ENCODE measurements at places on chromosomes 6 and 20.

- H3K27me3 ChIP-seq, result no peaks in the 10 kb centered on the region
- H3K27ac ChIP-seq, result no peak overlapping the region
- H3K36me3 ChIP-seq, result no peaks in the 10 kb centered on the region
- no peak for DNase-seq
- no peaks in the 10 kb centered on the region for H3K4me1 ChIP-seq
Measured at GRCh38 chr6:140744659-140745320, 1370.3 kb upstream of the CITED2 start.

DNA sequence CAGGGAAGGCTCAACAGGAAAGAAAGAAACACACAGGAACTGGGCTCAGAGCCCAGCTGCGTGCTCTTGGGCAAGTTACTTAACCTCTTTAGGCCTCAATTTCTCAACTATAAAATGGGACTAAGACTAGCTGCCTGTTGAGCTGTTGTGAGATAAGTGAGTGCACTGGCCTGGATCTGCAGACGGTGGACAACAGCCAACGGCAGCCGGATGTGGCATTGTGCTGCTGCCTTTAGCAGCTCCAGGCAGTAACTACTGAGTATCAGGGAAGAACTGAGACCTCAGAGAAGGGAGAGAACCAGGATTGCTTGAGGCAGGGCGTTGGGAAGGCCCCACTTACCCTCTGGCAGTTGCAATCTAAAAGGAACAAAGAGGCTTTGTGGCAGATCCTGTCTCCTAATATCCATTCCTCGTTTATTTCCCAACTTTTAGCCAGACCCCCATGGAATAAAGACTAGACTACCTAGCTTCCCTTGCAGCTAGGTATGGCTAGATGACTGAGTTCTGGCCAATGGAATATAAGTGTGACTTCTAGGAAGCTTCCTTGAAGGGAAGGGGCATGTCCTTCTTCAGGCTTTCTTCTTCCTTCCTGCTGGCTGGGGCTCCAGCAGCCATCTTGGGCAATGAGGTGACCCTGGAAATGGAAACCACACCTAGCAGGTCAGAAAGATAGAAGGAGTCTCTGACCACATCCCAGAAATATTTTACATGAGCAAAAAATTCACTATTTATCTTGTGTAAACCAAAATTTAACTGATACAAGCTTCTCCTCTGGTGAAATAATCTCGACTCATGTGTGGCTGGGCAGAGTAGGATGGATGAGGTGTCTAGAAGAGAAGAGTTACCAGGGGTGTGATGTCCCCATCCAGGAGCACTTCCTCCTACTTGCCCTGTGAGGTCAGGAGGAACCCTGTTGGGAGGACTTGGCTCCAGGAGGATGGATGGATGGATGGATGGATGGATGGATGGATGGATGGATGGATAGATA is 67.6 kb downstream of the MRPL14 start:
- H3K27me3 ChIP-seq, result no peaks in the 10 kb centered on the region
- no peak overlapping the region for H3K4me3 ChIP-seq
- H3K4me1 ChIP-seq, result no peaks in the 10 kb centered on the region
- H3K27ac ChIP-seq, result peak overlapping the region; percentile 85

DNA sequence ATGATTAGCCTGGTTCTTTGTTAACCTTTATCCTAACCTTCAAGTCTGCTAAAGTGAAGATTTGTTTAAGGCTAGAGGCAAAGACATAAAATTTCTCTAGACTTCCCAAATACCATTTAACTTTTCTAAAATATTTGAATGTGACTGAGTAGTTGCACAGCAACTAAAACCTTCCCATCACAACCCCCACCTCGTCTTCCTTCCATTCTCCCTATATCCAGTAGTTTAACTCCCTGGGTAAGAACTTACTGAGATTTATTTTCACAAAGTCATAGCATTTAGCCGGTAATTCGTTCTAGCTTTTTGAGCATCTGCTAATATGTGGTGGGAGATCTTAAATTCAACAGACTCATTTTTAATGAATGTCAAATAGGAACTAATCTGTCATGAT is 87.9 kb upstream of the AKIRIN2 start:
- H3K4me3 ChIP-seq, result no peak overlapping the region
- no peaks in the 10 kb centered on the region for H3K4me1 ChIP-seq
- no peak for DNase-seq
- no peaks in the 10 kb centered on the region for H3K27me3 ChIP-seq

GRCh38 chr6:121652223-121652622 is 216.8 kb downstream of the GJA1 start:
- H3K27ac ChIP-seq, result no peak overlapping the region
- no peak for DNase-seq
- peaks cover 25% of the 10 kb centered on the region for H3K4me1 ChIP-seq
- H3K27me3 ChIP-seq, result no peaks in the 10 kb centered on the region
- H3K4me3 ChIP-seq, result no peak overlapping the region
- H3K36me3 ChIP-seq, result no peaks in the 10 kb centered on the region

- no peaks in the 10 kb centered on the region for H3K36me3 ChIP-seq
- DNase-seq, result no peak
- no peak overlapping the region for H3K27ac ChIP-seq
- H3K27me3 ChIP-seq, result no peaks in the 10 kb centered on the region
Measured at GRCh38 chr20:43979576-43980105, 65.0 kb downstream of the TOX2 start.

DNA sequence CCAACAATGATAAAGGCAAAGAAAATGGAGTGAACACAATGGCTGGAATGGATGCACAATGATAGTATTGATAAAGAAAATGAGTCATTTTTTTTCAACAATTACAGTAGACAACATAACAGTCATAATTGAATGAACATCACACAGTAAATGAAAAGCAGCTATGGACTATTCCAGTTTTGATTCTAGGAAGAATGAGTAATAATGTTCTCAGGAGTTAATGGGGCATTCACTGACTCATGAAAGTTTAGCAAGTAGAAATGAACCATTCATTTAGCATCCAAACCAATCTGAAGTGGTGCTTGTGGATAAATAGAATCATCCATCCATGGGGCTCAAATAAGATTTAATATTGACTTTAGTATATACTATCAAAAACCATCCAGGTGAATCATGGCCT is 1029.5 kb upstream of the GJE1 start:
- no peaks in the 10 kb centered on the region for H3K4me1 ChIP-seq
- H3K36me3 ChIP-seq, result no peaks in the 10 kb centered on the region
- no peak overlapping the region for H3K4me3 ChIP-seq

- no peaks in the 10 kb centered on the region for H3K4me1 ChIP-seq
- peaks cover 4% of the 10 kb centered on the region for H3K27me3 ChIP-seq
- H3K36me3 ChIP-seq, result no peaks in the 10 kb centered on the region
- DNase-seq, result no peak
- H3K4me3 ChIP-seq, result no peak overlapping the region
Measured at GRCh38 chr6:39062014-39062740, 13.6 kb downstream of the GLP1R start.

DNA sequence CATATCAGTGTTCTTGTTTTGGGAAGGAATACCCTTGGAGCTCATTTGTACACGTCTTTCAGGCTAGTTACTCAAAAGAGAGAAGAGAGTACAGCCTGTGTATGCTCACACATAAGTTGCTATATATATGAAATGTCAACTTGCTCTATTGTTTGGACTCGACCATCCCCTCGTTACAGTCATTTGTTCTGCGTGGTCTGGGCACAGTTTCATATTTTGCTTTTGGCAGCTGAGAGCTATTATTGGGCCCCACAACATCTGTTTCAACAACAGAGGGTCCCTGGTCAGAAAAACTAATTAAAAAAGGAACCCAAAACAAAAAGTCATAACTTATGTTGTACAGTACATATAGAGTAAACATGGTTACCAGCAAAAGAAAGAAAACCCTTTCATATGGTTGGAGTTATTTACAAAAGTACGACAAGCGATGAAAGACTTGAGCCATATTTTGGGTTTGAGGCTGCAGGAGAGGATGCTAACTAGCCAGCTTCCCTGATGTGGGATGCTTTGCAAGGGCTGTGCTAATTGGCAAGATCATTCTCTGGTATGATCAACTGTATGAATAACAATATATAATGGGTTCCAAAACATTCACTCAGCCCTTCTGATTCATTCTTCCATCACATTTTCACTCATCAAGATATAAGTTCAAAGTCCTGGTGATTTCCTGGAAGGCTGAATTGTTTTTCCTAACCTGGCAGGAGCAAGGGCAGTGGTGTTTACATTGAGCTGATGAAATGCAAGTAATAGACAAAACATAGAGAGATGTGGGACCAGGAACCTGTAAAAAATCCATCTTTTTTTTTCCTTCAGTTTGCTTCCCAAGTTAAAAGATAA is 137.9 kb downstream of the RPS12 start:
- no peaks in the 10 kb centered on the region for H3K36me3 ChIP-seq
- DNase-seq, result no peak
- H3K4me3 ChIP-seq, result no peak overlapping the region
- no peaks in the 10 kb centered on the region for H3K4me1 ChIP-seq
- H3K27ac ChIP-seq, result no peak overlapping the region

- DNase-seq, result no peak
- no peaks in the 10 kb centered on the region for H3K27me3 ChIP-seq
- H3K27ac ChIP-seq, result no peak overlapping the region
- H3K4me3 ChIP-seq, result no peak overlapping the region
- H3K4me1 ChIP-seq, result no peaks in the 10 kb centered on the region
Measured at GRCh38 chr20:3543901-3544507, 73.2 kb downstream of the ATRN start.

All from CD8-positive, alpha-beta memory T cell (primary cell).